ENCODE measurements at places on chromosomes 12 and 14.

DNA sequence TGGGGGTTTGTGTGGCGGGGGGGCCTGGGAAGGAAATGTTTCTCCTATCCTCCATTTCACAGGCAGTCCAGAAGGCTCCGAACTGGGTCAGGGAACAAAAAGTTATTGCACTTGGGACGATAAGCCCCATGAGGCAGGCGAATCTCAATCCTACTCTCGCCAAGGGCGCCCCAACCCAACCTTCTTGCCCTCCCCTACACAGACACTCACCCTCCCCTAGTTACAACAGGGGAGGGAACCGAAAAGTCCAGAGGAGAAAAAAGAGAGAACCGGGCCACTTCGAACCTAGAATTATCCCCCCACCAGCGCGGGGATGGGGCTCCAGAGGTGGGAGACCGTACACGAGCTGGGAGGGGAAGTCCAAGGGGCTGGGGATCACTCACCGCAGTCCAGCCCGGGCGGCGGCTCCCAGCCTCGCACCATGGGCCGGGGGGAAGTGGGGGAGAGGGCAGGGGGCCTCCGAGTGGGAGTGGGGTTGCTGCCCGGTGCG, 357 bp downstream of the HOMEZ start:
- DNase-seq, result no peak

- DNase-seq, result no peak
These were observed 122.7 kb downstream of the KICS2 start for GRCh38 chr12:64099397-64099796.

DNA sequence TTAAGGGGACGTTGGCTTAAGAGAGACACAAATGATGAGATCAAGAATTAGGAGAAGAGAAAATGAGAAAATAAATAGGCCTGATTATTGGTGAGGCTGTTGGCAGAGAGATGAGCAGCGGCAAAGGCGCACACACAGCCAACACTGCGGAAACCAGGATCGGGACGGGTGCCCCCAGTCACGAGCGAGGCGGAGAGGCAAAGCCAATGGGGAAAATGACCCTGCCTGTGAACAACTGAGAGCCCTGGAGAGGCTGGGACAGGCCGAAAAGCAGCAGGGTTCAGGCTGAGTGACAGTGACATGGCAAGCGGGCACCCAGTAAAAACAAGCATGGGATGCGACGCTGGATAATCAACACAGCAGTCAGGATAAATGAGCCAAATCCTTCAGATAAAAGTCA, 21.0 kb downstream of the SLC15A4 start:
- DNase-seq, result no peak

GRCh38 chr14:61282746-61283145, 1.6 kb upstream of the TMEM30B start:
- no peak for DNase-seq

DNA sequence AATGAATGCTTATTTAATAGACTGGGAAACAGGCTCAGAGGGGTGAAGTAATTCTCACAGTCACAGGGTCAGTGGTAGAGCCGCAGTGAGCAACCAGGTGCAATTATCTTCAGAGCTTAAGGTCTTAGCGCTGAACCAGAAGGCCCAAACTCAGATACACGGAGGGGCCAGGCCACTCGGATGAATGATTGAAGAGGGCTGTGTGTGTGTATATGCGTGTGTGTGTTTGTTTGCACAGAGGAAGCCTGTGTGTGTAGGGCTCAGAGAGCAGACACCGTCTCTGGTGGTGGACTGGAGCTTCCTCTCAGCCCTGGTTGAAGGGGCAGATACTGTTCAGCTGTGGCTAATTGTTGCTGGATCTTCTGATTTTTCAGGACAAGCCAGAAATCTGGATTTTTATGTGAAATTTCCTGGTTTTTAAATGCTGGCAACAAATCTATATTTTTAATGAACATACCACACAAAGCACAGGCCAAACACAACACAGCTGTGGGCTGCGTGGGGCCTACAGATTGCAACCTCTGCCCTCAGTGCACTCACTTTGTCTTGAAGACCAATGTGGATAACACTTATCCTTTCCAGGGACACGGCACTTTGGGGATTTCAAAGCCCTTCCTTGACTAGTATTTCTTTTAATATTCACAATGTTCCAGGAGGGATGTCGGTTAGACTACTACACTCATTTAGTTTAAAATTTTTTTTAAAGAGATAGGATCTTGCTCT, 94.5 kb upstream of the NRXN3 start:
- DNase-seq, result no peak

GRCh38 chr14:50082308-50082742, 34.0 kb downstream of the VCPKMT start:
- DNase-seq, result no peak

- no peak for DNase-seq
These were observed 17.7 kb downstream of the ERP27 start for GRCh38 chr12:14920475-14921126.

DNA sequence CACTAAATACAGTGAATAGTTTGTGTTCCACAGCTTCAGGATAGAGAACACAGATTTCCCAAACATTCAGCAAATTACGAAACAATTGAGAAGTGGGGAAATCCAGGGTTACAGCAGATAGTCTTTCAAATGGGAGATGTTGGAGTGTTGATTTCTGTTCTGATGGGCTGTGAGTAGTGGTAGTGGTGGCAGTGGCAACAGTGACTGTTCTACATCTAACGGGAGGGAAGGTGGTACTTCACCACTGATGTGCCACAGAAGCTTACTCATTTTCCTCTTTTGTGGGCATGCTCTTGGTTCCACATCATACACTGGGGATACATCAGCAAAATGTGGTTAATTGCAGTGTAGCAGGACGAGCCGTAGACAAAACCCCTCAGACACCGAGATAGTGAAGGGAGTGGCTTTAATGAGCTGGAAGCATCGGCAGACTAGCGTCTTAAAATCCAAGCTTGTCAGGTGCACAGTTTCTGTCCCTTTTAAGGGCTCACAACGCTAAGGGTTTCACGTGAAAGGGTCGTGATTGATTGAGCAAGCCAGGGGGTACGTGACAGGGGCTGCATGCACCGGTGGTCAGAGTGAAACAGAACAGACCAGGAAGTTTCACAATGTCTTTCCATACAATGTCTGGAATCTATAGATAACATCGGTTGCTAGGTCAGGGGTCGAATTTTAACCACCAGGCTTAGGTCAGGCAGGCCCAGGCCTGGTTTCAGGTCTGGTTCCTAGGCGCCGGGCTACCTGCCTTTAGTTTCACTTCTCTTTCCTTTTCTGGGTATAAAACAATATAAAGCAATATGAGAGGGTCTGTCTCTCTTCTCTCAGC, 330.6 kb upstream of the FBXO33 start:
- DNase-seq, result no peak

GRCh38 chr12:25583545-25583944, 30.5 kb upstream of the LMNTD1 start:
- no peak for DNase-seq

GRCh38 chr12:131430158-131430742, 280.6 kb upstream of the SFSWAP start:
- DNase-seq, result no peak

DNA sequence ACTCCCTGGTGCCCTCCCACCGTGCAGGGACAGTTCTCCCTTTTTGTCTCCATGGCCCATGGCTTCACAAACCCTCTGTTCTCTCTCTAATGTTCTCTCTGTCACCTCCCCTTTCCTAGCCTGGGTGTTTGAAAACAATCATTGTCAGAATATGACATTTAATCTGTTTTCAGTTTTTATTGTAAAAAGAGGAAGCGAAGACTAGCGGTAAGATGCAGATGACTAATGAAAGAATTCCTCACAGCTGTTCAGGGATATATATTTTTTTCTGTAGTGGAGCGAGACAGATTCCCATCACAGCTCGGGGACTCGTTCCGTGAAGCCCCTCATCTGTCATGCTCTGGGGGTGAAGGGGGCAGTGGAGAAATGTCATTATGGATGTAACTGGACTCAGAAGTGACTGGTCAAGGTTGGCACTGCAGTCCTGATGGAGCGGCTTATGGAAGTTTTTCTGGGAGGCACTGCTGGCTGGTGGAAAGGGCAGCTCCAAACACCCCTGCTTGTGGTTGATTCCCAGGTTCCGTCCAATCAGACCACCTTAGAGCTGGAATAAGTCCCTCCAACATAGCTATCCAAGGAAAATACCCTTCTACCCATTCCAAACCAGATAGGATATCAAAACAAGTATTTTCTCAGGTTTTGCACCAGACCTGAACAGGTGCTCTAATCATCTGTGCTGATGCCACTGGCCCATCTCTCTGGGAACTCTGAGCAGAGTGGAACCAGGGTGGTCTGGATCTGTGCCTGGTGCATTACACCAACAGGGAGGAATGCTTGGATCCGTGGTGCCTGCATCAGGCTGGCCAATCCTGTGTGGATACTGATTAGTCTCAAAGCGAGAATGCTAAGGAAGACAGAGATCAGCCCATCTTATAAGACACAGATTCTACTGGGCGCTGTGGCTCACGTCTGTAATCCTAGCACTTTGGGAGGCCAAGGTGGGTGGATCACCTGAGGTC, 84.7 kb downstream of the GPATCH2L start:
- DNase-seq, result no peak

GRCh38 chr12:102474438-102475064, 5.8 kb downstream of the IGF1 start:
- no peak for DNase-seq

DNA sequence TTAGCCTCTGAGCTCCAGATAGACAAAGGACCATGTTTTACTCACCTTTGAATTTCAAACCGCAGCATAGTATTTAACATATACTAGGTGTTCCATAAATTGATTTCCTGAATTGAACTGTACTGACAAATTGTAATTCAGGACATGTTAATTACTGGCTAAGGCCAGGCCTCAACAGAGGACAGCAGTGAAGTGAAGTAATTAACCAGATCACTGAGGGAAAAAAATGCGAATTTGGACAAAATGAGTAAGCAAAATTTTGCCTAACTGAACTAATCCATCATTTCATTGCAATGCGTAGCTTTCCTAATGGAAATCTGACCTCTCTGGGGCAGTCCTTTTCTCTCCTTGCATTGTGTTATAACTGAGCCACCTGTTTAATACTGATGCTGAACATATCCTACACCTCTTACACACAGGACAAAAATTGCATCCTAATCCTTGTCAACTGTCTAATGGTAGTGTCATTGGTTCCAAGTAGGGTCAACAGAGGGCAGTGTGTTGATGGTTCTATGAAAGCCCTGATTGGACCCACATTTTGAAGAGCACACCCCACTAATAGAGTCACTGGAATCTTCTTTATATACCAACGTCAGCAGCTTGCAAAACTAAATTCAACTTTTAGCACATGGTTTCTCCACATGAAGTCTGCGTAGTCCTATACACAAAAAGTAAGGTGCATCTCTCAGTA, 148.4 kb downstream of the SLC25A21 start:
- no peak for DNase-seq

- DNase-seq, result no peak
These were observed 208.2 kb downstream of the SSPN start for GRCh38 chr12:26403601-26404000.

- no peak for DNase-seq
These were observed 117.9 kb upstream of the MAP1LC3B2 start for GRCh38 chr12:116441292-116441691.

DNA sequence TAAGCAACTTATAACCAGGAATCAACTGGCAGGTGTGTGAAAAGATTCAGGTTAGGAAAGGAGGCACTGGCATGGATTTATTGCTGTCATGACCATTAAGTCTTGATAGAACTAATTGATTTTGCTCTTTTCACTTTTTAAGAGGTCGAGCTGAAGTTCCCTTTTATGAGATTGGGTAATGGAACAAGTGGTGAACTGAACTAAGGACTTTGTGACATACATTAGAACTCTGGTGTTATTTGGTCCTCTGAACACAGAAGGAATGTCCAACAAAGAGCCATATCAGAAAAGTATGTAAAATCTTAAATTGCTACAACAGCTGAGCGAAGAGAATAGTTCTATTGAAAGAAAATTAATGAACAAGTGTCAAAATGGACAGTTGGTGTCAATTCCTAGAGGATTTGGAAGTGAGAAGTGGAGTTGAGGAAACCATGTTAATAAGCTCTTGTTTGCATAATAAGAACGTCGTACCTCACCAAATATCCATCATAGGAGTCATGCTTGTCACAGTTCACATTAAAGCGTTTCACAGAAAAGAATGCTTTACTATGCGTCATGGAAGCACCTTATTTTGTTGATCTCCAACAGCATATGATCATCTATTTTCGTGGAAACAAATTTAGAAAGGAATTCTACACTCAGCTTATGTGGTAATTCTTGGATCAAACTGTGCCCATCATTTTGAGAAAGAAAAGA, 8.4 kb upstream of the MYF6 start:
- DNase-seq, result no peak

- no peak for DNase-seq
These were observed 319.3 kb upstream of the SOX5 start for GRCh38 chr12:24268663-24269186.

- no peak for DNase-seq
These were observed 454.1 kb downstream of the PCNX1 start for GRCh38 chr14:71361336-71361735.

DNA sequence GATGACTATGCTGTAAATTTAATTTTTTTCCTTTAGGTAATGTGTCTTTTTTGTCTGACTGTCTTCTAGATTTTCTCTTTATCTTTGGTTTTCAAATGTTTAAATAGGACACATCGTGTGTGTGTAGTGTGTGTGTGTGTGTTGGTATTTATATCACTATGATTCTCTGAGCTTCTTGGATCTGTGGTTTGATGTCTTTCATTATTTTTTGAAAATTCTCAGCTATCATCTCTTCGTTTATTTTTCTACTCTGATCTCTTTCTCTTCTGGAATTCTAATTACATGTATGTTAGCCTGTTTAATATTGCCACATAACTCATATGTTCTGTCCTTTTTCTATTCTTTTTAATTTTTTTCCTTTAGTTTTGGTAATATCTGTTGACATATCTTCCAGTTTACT, 73.5 kb upstream of the OR10AD1 start:
- DNase-seq, result no peak

DNA sequence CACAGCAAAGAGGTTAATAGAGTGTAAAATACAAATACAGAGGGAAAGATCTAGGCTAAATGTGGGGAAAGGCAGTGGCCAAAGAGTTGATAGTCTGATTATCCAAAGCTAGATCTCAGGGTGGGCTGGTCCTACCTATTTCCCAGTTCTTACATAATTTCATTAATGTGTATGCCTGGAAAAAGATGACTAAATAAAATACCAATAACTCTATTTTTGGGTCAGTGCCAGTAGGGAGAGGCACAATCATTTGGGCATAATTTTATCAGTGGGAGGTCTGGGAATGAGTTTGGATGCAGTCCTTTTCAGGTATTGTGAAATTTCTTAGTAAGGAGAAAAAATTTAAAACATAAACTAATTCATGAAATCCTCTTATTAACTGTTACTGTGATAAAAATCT, 30.6 kb upstream of the CLEC14A start:
- no peak for DNase-seq

- DNase-seq, result no peak
These were observed 94.4 kb downstream of the AVPR1A start for GRCh38 chr12:63056649-63057048.

DNA sequence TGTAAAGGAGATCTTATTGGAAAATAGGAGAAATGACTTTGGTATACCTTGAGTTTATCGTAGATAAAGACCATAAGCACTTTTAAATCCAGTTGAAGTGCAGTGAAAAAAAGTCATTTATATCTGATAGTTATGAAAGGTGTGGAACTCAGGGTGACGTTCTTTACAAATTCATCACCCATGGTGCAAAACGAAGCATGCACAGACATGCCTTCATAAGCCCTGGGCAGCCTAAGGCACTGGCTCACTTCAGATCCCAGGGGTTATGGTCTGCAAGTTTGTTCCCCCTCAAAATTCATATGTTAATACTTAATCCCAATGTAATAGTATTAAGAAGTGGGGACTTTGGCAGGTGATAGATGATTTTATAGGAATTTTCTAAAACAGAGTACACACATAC, 1216.4 kb upstream of the USP15 start:
- no peak for DNase-seq

Data from nephron progenitor cell (in vitro differentiated cells).